ENCODE measurements at places on chromosomes 2 and 18.
A peak's percentile ranks its signal among the peaks of the same experiment; 100 is the strongest.

- no peak for DNase-seq
Measured at GRCh38 chr2:15906778-15907177, 33.6 kb upstream of the MYCN start.

- DNase-seq = no peak
Measured at GRCh38 chr2:69735686-69736085, 6.2 kb upstream of the ANXA4 start.

DNA sequence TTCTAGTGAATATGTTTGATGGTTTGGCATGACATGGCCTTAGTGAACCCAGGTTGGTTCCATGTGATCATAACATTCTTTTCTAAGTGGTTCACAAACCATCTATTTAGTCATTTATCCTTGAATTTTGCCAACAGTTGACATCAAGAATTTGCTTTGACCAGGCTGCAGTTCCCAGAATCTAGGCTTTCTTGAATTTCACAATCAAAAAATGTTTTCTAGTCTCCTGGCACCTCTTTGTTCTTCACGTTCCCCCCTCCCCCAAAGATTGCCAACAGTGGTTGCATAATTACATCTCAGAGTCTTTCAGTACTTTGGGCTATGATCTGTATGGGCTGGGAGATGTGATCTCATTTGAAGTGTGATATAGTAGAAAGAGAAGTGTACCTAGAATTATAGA is 124.0 kb downstream of the GATA6 start:
- no peak for DNase-seq

- no peak for DNase-seq
Measured at GRCh38 chr18:25725501-25725900, 364.9 kb downstream of the SS18 start.

DNA sequence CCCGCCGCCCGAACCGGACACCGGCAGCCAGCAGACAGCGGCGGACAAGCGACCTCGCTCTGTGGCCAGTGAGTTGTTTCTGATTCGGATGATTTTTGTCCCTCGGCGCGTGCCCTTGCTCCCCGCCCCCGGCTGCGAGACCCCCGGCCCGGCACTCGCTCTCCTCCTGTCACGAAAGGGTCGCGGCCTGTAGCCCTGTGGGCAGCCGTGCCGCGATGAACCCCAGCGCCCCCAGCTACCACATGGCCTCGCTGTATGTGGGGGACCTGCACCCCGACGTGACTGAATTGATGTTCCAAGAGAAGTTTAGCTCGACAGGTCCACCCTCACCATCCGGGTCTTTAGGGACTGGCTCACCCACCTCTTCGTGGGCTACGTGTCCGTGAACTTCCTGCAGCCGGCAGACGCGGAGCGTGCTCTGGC is 1257.5 kb upstream of the ACVR2A start:
- DNase-seq = no peak

DNA sequence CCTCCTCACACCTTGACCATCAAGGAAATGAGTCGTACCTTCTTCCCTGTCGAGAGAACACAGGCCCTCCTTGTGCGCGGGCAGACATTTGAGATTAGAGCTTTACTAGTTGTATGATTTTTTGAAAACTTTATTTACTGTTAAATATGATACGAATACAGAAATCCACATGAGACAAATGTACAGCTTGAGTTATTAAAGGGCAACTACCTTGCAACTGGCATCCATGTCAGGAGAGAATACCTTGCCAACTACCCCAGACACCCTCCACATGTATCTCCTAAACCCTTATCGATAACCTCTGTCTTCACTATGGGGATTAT is 28.3 kb downstream of the KLHL23 start:
- DNase-seq = no peak

GRCh38 chr2:200188876-200189275 is 117.6 kb upstream of the SPATS2L start:
- no peak for DNase-seq

GRCh38 chr18:76710646-76711520 is 111.5 kb upstream of the ZNF236 start:
- DNase-seq = no peak

GRCh38 chr2:50066873-50067272 is 912.6 kb upstream of the FSHR start:
- no peak for DNase-seq

DNA sequence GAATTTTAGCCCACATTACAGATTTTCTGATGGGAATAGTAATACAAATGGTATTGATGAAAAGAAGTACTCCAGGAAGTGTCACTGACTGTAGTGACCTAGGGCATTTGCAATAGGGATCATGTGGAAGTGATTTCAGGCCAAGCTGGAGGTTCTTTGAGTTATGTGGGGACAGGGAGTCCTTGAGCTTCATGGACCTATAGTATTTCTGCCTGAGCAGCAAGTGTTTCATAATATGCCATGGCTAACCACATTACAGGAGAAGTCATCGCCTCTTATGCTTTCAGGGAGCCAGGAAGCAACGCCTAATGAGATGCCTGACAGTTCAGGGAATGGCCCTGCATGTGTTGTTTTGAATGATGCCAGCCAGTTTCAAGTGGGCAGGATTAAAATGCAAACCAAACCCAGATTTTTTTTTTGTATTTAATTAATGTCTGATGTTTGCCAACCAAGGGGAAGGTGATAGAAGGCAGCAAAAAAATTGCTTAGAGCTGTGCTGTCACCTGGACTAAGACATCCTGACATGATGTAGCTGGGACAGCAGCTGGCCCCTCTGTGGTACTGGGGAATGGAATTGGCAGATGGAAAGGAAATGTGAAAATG is 109.5 kb downstream of the RAPGEF4 start:
- DNase-seq = peak; percentile 28

DNA sequence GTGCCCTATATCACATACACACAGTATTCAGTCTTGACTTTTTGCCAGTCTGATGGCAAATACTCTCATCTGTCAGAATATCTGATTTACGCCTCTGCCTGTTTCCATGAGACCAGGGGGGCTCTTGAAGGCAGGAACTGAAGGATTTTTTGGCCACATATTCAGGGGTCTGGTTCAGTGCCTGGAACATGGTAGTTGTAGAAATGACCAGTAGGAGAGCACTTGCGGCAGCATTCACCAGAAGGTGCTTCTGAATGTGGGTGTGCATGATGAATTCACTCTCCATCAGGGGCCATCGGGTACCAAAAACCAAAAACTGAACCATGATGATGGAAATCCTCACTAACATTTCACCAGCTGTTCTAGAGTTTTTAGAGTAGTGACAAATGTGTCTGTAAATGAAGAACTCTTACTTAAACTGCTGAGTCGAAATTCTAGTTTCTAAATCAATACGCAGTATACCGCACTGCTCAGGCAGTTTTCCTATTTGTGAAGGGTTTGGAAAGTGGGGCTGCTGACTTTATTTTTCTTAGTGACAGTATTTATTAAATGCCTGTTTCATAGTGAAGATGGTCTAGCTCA is 54.6 kb downstream of the MERTK start:
- DNase-seq = no peak

GRCh38 chr18:80223581-80224148 is 23.6 kb downstream of the PARD6G start:
- no peak for DNase-seq

GRCh38 chr18:34528177-34528576 is 181.9 kb upstream of the DTNA start:
- no peak for DNase-seq

- DNase-seq = no peak
Measured at GRCh38 chr18:12366379-12366778, 10.6 kb downstream of the AFG3L2 start.

DNA sequence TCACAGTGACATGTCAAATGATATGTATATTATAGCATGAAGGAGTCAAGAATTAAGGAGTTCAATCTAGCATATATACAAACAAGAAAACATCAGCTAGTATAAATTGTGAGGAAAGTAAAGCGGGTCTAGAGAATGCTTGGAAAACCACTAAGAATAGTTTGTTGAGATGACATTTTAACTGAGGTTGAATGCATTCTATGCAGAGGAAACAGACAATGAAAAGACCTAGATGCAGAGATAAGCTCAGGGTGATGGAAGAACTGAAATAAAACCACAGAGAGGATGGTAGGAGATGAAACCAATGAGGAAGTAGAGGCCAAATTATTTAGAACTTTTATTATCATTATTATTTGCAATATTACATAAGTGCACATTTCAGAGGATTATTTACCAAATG is 803.6 kb upstream of the FANCL start:
- DNase-seq = no peak

- no peak for DNase-seq
Measured at GRCh38 chr18:75441896-75442295, 14.4 kb upstream of the SMIM21 start.

DNA sequence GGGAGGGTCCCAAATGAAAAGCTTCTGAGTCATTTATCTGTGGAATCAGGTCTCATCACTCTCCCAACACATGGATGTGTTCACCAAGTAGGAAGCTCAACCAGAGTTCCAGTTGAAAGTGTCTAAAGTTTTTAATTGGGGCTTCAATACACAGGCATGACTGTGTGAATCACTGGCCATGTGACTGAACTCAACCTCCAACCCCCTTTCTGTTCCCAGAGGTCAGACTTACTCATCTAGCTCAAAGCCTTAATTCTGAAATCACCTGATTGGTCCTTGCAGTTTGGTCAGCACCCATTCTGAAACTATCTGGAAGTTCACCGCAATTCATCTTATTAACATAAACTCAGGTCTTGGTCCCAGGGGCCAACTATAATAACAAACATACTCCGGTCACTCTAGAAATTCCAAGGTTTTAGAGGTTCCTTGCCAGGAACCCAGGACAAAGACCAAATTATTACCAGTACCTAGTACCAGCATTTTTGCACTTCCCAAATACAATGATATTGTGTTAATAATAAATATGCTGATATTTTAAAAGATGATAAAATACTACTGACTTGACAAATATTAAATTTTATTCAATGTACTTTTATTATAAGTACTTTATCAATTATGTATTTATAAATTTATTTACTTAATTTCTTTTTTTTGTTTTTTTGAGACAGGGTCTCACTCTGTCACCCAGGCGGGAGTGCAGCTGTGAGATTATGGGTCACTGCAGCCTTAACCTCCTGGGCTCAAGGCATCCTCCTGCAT is 10.7 kb upstream of the RBM45 start:
- DNase-seq = no peak

GRCh38 chr18:11980163-11980493 is 1.2 kb upstream of the IMPA2 start:
- no peak for DNase-seq

DNA sequence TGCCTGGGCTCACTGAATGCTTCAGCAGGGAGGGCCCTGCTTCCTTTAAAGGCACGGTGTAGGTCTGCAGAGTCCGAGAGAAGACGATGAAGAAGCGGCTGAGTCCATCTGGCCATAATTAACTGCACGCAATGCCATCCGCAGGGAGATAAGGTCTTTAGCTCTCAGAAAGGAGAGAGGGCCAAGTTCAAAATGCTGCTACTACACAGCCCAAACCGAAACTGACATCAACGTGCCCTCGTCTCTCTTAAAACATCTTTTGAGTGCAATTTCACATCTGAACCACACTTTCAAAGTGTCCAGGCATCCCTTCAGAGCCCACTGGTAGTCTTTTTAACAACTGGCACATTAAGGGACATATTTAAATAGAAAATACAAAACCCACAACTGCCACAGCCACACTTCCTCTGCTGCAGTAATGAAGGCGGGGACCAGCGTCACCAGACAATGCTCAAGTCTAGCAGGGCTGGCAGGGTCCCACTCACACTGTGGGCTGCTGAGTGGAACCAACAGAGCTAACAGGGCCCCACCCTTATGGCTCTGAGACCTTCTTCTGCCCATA is 35.8 kb downstream of the ST3GAL5 start:
- no peak for DNase-seq

- DNase-seq = no peak
Measured at GRCh38 chr2:96940980-96941775, 45.2 kb downstream of the FAM178B start.

- no peak for DNase-seq
Measured at GRCh38 chr2:195663007-195663406, 6.0 kb downstream of the SLC39A10 start.

GRCh38 chr2:10462178-10463083 is 14.3 kb upstream of the ODC1 start:
- no peak for DNase-seq

- no peak for DNase-seq
Measured at GRCh38 chr18:23943104-23943503, 71.5 kb upstream of the TTC39C start.

- DNase-seq = no peak
Measured at GRCh38 chr2:189702071-189702470, 27.6 kb downstream of the ANKAR start.

GRCh38 chr2:102142829-102143449 is 393 bp downstream of the IL1R1 start:
- DNase-seq = no peak

GRCh38 chr2:43383533-43383932 is 157.1 kb upstream of the ZFP36L2 start:
- no peak for DNase-seq

DNA sequence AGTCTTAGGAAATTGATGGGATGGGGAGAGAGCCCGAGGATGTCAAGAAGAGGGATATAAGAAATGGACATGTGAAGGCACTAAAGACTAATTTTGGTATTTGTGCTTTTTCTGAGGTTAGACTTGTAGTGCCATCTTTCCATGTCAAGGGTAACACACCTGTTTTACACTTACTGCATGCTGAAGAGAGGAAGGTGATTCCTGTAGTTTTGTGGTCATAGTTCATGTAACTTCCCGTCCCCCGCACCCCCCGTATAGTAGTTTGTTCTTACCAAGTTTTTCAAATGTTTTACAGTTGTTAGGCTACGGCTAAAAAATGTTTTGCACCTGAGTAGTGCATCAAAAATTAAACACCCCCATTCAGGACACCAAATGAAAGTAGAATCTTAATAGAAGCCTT is 73.8 kb downstream of the CLIP4 start:
- DNase-seq = no peak

- no peak for DNase-seq
Measured at GRCh38 chr2:28713577-28714298, 37.9 kb upstream of the PPP1CB start.

DNA sequence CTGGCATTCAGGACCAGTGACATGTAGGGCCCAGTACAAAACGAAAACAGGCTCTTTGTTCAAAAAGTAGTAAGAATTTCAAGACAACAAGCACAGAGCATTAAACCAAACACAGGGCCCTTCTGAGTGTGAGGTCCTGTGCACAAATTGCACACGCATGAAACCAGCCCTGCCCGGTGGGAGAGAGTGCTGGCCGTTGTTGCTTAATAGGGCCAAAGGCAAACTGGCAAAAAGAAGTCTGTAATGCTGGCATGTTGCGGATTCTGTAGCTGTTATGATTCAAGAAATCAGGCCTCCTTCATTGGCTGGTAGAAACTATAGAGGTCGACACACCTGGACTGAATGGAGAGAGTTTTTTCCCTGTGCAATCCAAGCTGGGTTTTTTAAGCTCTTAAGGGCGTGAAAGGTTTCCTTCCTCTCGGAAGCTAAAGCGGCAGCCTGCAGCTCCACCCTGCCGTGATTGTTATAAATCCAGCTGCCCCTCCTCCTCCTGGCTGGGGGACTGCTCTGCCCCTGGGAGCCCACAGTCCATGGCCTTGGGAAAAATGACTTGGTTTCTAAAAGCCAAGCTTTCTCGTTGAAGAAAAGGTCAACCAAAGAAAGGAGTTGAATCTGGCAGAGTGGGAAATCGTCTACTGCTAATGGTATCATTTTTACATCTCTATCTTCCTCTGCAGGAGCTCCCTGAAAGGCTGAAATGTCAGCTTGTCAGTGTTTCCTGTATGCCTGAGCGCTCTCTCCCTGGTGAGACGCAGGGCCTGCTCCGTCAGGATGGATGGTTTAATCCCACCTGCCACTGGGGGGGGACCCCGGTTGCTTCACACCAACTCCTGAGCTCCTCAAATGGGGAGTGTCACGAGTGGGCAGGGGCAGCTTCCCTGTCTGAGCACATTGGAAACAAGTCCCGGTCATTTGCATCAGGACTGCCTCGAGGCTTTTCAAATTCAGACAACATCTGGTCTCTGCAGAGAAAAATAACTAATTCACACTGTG is 143.6 kb downstream of the ALPK2 start:
- peak; percentile 80 for DNase-seq

- DNase-seq = no peak
Measured at GRCh38 chr2:65232636-65233035, 5.0 kb downstream of the ACTR2 start.
